ENCODE measurements at places on chromosomes 4 and X. TPM values are rescaled to one million over a fixed set of nuclear protein-coding genes. Genes with fewer than 3 reads are reported as not detected.
A peak's percentile ranks its signal among the peaks of the same experiment; 100 is the strongest.

AREG gene
- not detected for total RNA-seq

GRCh38 chrX:123193101-123193500, 9.0 kb downstream of the GRIA3 start:
- no peak for DNase-seq

- no peak for DNase-seq
Measured at GRCh38 chrX:9542761-9543111, 77.9 kb downstream of the TBL1X start.

DNA sequence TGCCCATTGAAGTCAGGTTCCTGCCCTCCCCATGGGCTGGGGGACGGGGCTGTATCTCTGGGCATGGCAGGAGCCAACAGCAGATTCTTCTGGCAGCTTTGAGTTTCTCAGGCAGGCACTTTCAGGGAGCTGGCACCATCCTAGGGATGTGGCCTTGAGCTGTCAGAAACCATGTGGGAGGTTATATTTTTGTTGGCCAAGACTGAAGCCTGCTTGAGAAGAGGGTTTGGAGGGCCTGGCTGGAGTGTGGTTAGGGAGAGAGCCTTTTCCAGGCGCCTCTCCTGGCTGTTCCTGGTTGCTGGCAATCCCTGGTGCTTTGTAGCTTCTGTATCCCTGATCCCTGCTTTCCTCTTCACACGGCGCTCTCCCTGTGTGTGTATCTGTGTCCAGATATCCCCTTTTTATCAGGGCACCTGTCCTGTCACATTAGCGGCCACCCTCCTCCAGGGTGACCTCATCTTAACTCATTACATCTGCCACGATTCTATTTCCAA, 30.6 kb upstream of the SORCS2 start:
- DNase-seq = no peak

GAGE12F gene
- not detected for total RNA-seq

- no peak for DNase-seq
Measured at GRCh38 chr4:117550085-117550484, 464.7 kb upstream of the TRAM1L1 start.

DNA sequence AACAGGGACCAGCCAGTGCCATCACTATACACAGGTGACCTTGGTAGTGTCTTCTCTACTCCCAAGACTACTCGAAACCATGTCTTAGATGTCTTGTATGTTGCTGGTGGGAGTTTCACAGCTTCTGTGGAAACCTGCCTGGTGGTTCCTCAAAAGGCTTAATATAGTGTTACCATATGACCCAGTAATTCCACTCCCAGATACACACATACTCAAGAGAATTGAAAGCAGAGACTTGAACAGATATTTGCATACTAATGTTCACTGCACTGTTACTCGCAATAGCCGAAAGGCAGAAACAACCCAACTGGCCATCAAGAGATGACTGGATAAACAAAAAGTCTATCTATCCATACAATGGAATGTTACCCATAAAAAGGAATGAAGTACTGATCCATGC, 3.1 kb downstream of the TFDP3 start:
- no peak for DNase-seq

DNA sequence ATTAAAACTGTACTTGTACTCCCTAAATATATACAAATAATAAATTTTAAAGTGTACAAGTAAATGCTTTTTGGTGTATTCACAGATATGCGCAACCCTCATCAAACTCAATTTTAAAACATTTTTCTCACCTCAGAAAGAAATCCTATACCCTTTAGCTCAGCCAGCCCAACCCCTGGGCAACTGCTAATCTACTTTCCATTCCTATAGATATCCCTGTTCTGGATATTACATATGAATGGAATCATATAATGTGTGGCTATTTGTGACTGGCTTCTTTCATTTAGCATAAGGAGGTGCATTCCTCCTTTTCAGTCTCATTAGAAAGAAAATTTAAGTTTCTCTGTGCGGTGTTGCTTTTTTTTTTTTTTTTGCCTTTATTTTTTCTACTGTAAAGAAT, 39.4 kb downstream of the INTU start:
- no peak for DNase-seq

CFAP47 gene
- not detected for total RNA-seq

DNA sequence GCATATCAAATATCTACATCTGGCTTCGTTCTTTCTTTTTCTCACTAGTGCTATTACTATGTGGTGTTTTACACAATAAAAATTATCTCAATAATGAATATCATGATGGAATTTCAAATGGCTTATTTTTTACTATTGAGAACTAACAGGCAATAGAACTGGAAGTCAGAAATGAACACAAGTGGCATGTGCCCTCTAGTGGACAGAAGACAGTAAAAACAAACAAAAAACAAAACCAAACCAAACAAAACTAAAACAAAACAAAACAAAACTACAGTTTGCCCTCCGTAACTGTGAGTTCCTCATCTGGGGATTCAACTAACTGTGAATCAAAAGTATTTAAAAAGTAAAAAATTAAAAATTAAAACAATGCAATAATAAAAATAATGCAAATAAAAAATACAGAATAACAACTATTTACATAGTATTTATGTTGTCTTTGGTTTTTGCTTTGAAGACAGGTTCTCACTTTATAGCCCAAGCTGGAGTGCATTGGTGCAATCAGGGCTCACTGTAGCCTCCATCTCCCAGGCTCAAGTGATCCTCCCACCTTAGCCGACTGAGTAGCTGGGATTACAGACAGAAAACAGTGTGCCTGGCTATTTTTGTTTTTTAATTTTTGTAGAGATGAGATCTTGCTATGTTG, 195.6 kb upstream of the TACR3 start:
- DNase-seq = peak; percentile 11

NUP62CL gene
- total RNA-seq = under 0.01 TPM

DNA sequence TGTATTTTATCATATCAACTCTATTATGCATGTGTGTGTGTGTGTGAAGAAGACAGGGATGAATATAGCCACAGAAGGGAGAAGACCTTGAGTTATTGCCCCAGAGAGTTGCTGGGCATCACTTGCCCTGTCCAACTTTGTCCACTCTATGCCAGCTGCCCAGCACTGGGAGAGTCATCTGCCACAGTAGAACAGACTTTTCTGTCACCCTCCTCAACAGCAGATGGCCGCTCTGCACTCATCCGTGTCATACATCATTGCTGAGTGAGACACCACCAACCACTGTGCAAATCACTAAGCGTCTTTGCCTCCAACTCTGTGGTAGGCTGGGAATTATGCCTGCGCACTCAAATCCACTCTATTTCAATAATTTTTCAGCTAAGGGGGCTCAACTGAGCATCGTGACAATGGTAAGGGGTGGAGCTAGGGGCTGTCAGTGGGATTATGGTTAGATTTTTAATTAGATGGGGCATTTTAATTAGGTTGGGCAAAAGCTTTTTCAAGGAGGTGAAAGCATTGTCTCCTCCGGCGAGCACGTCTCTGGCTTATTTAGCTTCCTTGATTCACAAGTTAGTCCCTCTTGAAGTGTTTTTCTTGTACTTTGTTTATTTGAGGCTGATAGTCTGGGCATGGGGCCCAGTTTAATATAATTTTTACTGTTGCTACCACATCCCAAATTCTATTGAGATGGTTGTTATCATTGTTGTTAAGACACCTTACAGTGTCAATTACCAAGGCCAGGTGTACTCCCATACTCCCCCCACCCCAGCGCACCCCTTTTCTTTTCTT, 100.1 kb upstream of the KLF3 start:
- DNase-seq = no peak

DNA sequence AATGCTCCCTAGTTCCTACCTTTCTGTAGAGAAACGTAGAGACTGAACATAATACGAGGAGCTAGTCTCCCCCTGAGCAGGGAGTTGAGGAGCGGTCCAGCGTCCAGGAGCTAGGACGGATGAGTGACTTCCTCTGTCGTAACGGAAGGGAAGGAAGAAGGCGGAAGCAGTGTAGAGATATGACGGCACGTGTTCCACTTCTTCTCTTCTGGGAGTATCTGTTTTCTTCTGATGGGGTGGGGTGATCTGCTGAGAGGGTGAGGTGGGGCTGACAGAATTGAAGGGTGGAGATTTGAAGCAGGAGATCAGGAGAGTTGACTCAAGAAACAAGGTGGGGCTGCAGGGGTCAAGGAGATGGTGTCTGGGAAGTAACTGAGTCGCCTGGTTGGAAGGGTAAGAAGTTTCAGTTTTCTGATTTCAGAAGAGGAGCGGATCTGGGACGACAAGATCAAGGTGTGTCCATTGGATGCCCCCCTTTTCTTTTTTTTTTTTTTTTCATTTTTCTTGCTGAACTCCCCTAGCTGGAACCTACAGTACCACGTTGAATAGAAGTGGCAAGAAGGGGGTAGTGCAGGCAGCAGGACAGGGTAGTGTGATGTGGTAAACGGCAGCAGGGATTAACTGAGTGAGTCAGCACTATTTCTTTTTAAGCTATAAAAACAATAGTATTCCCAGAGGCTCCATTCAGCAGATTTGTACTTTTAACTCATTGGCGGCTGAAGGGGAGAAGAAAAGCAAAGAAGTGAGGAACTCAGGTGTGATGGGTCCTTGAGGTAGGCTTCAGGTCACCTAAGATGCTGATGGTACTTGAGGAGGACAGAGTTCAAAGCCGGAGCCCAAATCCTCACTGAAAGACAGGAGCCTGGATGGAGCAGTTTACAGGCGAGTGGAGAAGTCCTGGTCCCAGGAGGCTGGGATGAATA, 50.8 kb upstream of the SETD7 start:
- peak; percentile 67 for DNase-seq

TEX13C gene
- total RNA-seq = not detected

NDNF gene
- 0.32 TPM for total RNA-seq

DNA sequence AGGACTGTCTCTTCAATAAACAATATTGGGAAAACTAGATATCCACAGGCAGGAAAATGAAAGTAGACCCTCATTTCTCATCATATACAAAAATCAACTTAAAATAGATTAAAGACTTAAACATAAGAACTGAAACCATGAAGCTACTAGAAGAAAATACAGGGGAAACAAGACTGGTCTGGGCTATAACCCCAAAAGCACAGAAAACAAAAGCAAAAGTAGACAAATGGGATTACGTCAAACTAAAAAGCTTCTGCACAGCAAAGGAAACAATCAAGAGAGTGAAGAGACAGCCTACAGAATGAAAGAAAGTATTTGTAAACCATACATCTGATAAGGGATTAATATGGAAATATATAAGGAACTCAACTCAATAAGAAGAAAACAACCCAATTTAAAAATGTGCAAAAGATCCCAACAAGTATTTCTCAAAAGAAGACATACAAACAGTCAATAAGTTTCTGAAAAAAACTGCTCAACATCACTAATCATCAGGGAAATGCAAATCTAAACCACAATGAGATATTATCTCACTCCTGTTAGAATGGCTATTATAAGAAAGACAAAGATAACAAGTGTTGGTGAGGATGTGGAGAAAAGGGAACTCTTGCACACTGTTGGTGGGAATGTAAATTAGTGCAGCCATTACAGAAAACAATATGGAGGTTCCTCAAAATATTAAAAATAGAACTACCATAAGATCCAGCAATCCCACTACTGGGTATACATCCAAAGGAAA, 325.3 kb upstream of the RASGEF1B start:
- DNase-seq = no peak

- no peak for DNase-seq
Measured at GRCh38 chr4:76309939-76310550, 3.5 kb downstream of the STBD1 start.

SLIT2 gene
- 20.7 TPM for total RNA-seq

SPIN2A gene
- total RNA-seq = 1.3 TPM

DNA sequence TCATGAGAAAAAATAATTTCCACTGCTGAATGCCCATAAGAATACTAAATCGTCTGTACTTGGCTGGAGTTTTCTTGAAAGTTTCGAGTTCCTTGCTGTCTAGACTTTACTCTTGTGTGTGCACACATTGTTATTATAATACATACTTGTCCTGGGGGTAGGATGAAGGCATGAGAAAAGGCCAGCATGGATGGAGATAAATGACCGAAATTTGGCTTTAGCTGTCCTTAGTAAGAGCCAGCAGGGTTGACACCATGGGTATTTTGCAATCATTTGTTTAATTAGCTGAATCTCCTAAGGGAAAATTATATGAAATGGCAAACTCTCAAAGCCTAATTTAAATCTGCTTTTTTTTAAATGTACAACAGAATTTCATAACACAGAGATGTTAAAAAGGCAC, 641.6 kb downstream of the ADGRL3 start:
- DNase-seq = no peak

- DNase-seq = no peak
Measured at GRCh38 chrX:56228914-56229313, 3.2 kb upstream of the KLF8 start.
